ENCODE measurements at places on chromosomes 16 and 17.

DNA sequence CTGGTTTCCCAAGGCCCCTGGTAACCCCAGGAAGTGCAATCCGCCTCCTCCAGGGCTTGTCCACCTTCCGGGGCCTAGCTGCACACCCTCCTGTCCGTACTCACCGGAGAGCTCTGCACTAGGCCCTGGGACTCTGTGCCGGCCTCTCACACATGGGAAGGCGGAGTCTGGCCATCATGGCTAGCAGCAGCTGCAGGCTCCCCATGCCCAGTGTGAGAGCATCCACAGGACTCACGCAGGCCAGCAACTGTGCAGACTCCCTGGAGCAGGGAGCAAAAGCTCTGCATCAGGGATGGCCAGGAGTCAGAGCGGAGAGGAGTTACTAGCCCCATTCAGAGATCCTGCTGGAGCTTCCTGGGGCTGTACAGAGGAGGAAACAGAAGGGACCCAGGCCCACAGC, 20.2 kb downstream of the FOXN1 start:
- no peak for DNase-seq

DNA sequence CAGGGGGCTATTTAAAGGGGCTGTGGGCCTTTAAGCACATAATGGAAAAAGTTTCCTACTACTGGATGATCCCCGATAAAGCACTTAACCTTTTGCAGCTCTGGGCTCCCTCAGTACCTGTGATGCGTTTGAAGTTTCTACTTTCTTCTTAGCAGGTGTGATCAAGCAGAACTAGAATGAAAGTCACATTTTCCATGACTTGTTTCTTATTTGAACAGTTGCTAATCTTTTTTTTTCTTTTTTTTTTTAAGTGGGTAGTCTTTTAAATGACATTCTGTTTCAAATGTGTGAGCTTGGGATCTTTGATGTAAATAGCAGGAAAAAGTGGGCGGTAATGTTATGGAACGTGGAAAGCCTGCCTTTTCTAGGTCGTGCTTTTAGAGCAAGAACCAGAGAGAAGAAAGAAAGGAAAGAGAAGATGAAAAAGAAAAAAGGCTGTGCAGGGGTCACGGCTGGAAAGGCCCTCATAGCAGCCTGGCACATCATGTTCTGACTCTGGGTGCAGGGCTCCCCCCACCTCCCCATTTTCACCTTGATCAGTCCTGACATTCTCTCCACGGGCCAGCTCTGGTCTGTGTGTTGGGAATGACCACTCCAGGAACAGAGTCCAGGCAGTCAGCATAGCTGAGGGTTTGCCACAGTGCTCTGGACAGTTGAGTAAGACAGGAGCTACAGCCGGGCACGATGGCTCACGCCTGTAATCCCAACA, 150.6 kb downstream of the CLEC16A start:
- DNase-seq: no peak

DNA sequence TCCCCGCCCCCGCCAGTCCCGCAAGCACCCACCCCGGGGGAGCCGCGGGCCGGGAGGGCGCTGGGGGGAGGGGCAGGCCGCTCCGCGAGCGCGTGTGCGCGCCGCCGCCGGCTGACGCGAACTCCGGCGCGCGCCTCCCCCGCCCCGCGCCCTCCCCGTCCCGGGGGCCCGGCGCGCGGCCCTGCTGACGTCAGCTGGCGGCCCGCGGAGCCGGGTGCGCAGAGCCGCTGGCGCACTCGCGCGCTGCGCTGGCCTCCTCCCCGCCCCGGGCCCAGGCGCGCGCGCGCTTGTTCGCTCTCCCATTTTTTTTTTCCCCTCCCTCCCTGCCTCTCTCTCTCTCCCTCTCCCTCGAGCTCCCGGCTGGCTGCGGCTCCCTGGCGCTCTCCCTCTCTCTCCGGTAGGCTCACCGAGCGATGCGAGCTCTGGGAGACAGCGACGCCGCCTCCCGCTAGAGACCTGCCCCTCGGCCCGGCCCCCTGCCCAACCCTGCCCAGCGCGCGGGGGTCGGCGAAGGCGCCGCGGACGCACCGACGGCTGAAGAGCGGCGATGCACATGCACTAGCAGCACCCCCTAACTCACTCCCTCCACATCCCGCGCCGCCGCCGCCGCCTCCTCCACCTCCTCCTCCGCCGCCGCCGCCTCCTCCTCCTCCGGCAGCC, at the start of gene GNAO1:
TSS of gene GNAO1 (plus strand) at position 334 of the 660 bp plus-strand sequence. CDS start 747 bp downstream, outside the sequence.
- DNase-seq: peak; percentile 91

DNA sequence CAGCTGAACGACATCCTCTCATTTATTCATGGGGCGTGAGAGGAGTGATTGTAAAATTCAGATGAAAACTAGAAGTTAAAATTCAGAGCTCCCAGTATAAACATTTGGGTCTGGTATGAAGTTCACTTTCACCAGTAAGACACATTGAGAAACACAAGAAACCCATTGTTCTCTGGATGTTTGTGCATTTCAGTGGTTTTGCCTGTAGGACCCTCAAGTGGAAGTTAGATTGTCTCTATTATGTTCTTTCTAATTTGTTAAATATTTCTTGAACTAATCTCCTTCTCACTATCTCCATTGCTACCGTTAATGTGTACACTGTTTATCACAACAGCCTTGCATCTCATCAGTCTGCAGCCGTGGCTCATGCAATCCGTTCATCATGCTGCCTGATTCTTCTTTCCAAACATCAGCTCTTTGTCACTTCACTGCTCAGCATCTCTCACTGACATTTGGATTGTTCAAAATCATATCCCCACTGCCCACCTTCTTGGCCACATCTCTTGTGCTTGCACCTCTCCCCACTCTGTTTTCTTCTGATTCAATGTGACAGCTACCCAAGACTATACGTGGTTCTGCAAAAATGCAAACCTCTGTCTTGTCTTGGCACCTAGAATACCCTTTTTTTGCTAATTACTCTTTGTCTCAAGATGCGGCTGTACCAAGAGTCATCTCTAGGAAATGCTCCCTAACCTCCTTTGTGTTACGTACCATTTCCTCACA, 49.5 kb downstream of the HLF start:
- DNase-seq: no peak

GRCh38 chr16:49921106-49921505, 65.2 kb upstream of the ZNF423 start:
- peak; percentile 53 for DNase-seq

DNA sequence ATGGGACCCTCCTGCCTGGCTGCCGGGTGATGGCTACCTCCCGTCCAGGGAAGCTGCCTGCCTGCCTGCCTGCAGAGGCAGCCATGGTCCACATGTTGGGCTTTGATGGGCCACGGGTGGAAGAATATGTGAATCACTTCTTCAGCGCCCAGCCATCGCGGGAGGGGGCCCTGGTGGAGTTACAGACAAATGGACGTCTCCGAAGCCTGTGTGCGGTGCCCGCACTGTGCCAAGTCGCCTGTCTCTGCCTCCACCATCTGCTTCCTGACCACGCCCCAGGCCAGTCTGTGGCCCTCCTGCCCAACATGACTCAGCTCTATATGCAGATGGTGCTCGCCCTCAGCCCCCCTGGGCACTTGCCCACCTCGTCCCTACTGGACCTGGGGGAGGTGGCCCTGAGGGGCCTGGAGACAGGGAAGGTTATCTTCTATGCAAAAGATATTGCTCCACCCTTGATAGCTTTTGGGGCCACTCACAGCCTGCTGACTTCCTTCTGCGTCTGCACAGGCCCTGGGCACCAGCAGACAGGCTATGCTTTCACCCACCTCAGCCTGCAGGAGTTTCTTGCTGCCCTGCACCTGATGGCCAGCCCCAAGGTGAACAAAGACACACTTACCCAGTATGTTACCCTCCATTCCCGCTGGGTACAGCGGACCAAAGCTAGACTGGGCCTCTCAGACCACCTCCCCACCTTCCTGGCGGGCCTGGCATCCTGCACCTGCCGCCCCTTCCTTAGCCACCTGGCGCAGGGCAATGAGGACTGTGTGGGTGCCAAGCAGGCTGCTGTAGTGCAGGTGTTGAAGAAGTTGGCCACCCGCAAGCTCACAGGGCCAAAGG, 36.8 kb downstream of the NLRC5 start:
- DNase-seq: peak; percentile 60

DNA sequence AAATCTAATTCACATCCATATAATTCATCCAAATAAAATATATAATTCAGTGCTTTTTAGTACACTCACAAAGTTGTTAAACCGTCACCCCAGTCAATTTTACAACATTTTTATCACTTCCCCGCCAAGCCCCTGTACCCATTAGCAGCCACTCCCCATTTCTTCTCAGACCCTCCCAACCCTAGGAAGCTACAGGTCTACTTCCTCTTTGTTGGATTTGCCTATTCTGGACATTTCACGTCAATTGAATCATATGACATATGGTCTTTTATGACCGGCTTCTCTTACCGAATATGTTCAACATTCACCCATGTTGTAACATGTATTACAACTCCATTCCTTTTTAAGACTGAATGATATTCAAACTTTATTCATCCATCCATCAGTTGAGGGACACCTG, 19.9 kb upstream of the MLKL start:
- no peak for DNase-seq

GRCh38 chr16:13997933-13998332, 73.2 kb upstream of the MRTFB start:
- no peak for DNase-seq

DNA sequence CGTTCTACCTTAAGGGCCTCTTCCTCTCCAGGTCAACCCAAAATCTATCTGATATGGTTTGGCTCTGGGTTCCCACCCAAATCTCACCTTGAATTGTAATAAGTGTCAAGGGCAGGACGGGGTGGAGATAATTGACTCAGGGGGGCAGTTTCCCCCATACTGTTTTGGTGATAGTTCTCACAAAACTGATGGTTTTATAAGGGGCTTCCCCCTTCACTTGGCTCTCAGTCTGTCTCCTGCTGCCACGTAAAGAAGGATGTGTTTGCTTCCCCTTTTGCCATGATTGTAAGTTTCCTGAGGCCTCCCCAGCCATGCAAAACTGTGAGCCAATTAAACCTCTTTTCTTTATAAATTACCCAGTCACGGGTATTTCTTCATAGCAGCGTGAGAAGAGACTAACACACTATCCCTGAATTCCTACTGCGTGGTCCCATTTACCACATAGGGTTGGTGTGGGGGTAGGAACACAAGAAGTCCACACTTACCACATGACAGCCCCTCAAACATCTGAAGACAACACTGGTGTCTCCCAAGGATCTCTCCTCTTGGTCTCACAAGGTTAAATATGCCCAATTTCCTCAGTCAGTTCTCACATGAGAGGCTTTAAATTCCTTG, 8.2 kb downstream of the COTL1 start:
- no peak for DNase-seq

DNA sequence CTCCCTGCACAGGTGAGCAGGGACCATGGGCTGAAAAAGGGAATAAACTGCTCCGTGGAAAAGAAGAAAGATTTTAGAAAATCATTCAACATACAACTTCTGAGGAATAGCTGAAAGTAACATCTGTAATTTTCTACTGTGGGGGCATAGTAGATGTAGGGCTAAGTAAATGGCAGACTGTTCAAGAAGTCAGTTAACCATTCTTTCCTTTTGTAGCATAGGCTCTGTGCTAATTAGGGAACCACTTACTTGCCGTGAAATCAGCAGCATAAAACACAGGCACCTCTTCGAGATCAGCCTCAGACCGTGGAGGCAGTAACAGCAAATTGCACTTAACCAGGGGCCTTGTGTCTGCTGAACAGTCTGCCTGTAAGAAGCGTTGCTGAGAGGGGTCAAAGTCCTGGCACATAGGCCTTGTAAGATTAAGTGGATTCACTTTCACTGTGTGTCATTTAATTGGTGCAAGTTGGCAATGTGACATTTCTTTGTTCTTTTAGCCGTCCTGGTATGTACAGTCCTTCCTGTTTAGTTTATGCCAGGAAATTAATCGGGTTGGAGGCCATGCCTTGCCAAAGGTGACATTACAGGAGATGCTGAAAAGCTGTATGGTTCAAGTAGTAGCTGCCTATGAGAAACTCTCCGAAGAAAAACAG, 10.4 kb downstream of the COG1 start:
- no peak for DNase-seq

- no peak for DNase-seq
These were observed 31.0 kb downstream of the LDHD start for GRCh38 chr16:75085556-75085955.
